ENCODE measurements at places on chromosomes 16 and 17.

DNA sequence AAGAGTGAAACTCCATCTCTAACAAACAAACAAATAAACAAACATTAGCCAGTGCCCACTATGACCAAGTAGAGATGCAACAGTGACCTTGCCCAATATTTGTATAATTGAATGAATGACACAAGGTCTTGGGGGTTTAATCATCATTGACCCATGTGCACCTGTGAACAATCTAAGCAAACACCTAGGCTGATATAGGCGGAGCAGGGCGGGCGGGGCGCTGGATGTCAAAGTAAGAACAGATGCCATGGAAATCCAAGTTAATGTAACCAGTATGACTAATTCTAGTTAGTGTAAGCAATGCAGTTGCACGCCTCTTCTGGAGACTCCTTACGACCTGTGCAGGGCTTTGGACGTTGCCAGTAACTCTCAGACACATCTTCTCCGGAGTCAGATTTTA is 17.6 kb downstream of the RCVRN start:
- DNase-seq: no peak

- no peak for DNase-seq
Measured at GRCh38 chr16:4698321-4699045, 5.1 kb downstream of the NUDT16L1 start.

DNA sequence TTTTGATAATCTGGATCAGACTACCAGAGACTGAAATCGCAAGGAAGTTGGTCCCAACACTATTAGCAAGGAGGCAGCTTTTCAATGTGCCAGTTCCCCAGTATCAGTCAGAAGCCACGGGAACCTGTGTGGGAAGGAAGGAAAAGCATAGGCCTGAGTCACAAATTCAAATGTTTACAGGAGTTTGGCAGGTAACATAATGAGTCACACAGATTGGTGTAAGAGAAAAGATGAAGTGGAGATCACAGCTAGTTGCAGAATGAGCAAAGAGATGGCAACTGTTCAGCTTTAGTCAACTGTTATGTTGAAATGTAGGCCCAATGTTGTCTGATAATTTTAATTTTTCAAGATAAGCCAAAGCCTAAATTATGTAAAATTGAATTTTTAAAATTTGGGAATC is 28.1 kb upstream of the ITGA2B start:
- DNase-seq: no peak

DNA sequence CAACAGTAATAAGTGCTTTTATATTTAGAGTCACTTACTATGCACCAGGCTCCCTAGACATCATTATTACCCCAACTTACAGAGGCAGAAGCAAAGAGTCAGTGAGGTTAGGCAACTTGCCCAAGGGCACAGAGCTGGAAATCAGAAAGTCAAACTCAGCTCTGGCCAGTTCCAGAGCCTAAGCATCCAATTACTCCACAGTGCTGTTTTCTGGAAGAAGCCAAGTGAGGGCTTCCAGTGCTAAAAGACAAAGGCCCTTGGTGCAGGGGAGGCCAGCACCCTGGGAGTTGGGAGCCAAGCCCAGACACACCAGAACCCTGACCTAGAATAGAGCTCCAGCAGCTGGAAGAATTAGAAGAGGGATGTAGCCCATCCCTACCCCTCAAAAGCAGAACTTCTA is 40.2 kb downstream of the C17orf67 start:
- DNase-seq: no peak

GRCh38 chr17:77109764-77110359 is 30.9 kb upstream of the SEC14L1 start:
- no peak for DNase-seq

GRCh38 chr16:70720425-70721201 is 34.8 kb upstream of the MTSS2 start:
- DNase-seq: no peak

- DNase-seq: no peak
Measured at GRCh38 chr16:60907645-60908044, 1128.6 kb downstream of the CDH8 start.

GRCh38 chr17:79513206-79513605 is 97.6 kb downstream of the RBFOX3 start:
- no peak for DNase-seq

DNA sequence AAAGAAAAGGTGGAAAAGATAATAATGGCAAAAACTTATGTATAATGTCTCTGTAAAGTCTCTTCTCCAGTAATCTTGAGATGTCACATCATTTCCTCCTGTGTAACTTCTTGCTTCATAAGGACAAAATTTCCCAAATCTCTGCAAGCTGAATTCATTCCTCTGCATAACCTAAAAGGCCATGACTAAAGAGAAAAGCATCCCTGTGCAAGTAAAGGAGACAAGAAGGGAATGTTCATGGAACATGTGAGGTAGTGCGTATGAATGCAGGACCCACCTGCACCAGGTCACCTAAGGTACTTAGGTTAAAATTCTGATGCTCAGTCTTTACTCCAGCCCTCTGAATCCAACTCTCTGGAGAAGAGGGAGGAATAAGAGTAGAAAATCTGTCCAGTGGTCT is 46.9 kb upstream of the NLK start:
- no peak for DNase-seq
